ENCODE measurements at places on chromosomes 3 and 15.
A peak's percentile ranks its signal among the peaks of the same experiment; 100 is the strongest.

DNA sequence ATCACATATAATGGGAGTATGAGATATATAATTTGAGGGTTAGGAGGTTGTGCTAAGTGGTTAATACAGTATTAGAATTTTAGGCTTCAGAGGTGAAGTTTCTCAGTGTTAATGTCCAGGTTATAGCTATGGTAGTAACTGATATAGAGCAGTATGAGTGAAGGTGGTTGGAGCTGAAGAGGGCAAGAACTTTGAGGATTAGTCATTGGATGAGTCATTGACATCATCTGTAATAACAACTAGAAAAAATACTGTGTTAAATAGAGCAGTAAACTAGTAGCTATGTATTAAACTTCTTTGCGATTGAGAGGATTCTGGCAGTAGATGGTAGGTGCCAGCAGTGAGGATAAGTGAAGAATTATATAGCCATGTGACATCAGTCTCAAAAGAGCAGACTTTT lies 47.5 kb upstream of the EIF3J start:
- DNase-seq: no peak

- no peak for DNase-seq
Measured at GRCh38 chr3:76410762-76411281, 625.5 kb upstream of the ZNF717 start.

DNA sequence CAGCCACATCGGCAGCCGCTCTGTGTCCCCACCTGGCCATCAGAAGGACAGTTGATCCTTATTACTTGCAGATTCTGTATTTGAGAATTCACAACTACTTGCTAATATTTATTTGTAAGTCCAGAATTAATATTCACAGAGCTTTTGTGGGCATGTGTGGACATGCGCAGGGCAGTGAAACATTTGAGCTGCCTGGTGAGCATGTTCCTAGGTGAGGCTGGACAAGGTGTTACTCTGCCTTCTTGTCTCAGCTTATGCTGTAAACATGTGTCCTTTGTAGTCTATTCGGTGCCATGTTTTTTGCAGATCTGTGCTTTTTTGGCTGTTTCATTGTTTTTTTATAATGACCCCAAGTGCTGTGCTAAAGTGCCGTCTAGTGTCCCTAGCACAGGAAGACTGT lies 15.6 kb downstream of the FAH start:
- no peak for DNase-seq

- DNase-seq: no peak
Measured at GRCh38 chr15:40762919-40763800, 708 bp upstream of the GCHFR start.

- no peak for DNase-seq
Measured at GRCh38 chr15:65642594-65642993, 20.9 kb downstream of the SLC24A1 start.

- DNase-seq: no peak
Measured at GRCh38 chr15:86837294-86838061, 757.8 kb downstream of the AGBL1 start.

- DNase-seq: no peak
Measured at GRCh38 chr3:184338511-184338945, 1.1 kb downstream of the FAM131A start.

DNA sequence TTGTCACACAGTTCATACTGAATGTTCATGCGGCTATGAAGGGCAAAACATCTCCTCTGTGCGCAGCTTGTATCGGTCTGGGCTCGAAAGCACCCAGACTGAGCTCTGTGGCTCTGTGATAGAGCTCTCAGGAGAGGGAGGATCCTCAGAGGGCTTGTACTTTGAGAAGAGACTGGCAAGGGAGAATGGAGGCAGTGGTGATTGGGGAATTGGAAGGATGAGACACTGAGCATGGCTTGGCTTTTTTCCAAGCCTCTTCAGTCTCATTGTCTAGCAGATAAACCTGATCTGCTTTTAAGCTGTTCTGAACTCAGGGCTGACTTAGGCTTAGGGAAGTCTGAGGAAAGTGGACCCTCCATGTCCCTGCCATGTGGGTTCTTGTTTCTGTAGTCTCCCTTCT lies 43.0 kb downstream of the RAD54L2 start:
- DNase-seq: no peak

DNA sequence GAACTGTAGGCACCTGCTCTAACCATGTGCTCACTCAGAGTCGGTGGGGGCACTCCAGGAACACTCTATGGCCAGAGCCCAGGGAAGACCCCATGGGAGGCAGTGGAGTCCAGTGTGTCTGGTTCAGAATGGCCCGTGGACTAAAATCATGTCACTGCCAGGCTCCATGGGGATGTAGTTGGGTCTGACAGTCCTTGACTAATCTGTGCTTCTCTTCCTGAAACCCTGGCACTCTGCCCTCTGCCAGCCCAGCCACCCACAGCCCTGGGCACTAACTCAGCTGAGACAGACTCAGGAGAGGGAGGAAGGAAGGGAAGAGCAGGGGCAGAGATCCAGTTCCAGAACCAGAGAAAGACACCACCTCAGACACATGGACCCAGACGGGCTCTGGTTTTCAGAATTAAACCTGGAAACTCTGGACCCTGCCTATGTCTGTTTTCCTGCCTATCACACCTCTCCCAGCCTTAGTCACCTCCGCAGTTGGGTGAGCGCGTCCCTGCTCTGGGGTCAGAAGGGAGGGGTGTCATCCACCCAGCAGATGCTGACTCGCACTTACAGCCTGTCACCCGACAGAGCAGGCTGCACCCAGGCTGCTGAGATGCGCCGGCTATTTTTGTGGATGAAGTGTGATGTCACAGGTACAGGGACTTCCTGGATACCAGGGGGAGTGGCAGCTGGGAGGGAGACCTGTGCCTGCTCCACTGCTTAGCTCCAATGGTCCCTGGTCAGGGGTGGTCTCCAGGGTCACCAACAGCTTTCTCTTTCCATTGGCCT lies 56.8 kb upstream of the INSYN1 start:
- no peak for DNase-seq

DNA sequence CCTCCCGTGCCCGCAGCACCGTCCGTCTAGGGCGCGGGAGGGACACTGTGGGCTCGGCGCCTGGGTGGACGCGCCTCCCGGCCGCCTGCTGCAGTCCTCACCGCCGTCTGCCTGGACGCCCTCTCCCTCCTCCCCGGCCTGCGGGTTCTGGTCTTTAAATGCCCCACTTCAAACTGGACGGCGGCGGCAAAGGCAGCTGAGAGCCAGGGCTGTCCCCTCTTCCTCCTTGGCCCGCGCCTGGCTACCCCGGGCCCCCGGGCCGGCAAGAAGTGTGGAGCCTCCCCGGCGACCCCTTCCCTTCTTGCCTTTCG lies 426 bp downstream of the CBLB start:
- peak; percentile 17 for DNase-seq

DNA sequence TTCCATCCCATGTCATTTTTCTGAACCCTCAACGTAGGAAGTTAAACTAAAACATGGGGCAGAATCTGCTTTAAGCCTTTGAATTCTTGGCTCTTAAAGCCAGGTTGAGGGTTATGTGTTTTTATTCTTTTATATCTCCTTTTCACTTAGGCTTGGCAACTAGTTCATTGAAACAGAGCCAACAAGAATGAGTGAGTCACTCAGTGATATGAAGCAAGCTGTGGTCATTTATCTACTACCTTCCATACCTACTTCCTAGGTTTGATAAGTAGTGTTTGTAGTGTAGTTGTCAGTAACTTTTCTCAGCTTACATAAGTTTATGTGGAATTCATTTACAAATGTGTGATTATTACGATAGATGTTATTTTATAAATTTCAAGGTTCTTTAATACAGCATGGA lies 67.4 kb downstream of the SNRPN start:
- no peak for DNase-seq

DNA sequence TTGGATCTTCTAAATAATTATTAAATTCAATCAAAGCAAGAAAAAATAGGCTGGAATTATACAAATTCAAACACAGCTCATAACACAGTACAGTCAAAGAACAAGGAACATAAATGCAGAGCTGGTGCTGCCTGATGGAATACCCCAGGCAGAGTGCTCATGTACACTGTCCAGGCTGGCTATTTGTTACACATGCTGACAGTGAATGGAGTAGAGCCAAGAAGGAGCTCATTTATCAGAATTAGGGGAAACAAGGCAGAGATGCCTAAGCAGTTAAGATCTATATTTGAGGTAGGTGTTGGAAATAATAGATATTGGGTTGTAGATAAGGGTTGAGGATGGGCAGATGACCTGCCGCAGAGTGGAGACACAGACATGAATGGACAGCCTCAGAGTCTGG lies 788.2 kb upstream of the ARPP21 start:
- no peak for DNase-seq

- no peak for DNase-seq
Measured at GRCh38 chr3:110711851-110712516, 359.6 kb upstream of the NECTIN3 start.

DNA sequence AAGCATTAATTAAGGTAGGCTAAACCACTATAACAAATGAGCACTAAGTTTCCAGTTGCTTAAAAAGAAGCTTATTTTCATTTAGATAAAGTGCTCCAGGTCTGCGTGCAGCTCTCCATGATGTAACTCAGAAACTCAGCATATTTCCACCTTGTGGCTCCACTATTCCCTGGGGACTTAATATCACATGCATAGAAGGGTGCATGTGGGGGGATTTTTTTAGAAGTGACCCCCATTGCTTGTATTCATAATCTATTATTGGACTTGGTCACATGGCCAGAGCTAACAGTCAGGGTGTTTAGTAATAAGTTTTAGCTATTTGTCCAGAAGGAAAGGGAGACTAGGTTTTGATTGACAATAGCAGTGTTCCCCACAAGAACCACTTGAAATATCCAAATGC lies 86.8 kb downstream of the TMCO5A start:
- no peak for DNase-seq

DNA sequence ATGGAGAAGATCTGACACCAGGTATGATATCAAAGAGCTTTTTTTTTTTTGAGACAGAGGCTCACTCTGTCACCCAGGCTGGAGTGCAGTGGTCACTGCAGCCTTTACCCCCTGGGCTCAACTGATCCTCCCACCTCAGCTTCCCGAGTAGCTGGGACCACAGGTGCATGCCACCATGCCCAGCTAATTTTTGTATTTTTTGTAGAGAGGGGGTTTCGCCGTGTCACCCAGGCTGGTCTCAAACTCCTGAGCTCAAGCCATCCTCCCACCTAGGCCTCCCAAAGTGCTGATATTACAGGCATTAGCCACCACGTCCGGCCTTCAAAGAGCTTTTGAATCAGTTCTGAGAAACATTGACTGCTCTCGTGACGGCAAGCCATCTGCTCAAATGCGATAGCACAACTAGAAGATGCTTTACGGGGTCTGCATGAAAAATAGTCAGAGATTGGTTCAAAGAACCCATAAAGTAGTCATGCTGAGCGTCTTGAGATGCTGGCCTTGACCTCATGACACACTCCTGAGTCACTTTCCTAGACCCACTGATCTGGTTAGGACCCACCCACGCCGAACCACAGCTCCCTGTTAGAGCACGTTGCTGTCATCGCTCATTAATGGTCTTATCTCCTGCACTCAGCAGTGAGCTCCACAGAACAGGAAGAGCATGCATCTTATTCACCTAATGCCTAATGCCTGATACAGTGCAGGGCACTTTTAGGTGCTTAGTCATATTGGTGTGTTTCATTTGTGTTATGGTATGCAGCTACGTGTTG lies 57.0 kb upstream of the NR2F2 start:
- DNase-seq: no peak

DNA sequence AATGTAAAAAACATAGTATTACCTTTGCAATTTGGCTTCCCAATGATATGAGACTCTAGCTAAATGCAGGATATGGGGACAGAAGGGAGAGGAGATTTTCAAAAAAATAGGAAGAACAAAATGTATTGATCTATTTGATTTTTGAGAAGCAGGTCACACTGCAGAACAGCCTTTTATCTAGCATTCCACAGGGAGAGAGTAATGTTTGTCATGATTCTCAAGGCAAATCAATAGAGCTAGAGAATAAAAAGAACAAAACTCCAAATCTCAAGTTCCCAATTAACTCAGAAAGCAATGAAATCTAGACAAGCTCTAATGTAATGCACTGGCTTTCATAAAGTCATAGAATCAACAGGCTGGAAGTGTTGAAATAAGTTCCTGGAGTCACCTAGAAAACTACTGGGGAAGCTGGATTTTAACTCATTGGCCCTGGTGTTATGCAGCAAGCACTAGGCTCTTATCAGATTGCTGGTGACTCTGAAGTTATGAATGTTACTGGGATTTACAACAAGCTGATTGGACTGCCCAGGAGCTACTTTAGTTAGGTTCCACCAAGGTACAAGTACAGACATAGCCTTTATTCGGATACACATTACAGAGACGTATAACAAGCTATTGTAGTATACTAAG lies 442.8 kb downstream of the FGF12 start:
- no peak for DNase-seq

DNA sequence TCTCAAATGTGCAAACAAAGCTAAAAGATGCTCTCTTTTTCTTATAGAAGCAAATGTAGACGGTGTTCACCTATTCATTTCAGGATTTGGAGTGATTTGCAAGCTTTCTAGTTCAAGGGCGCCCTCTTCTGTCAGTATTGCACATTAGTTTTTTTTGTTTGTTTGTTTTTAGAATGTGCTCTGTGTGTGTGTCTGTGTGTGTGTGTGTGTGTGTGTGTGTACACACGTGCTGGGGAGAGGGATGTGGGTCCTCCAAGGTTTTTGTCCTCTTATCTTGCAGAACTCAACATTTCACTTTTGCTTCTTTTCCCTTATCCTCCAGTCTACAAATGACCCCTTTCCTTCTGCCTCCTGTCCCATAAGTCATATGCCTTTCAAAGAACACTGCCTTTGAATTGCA lies 23.5 kb downstream of the DNAH1 start:
- no peak for DNase-seq
